ENCODE measurements at places on chromosomes 13 and 19.
A peak's percentile ranks its signal among the peaks of the same experiment; 100 is the strongest.

DNA sequence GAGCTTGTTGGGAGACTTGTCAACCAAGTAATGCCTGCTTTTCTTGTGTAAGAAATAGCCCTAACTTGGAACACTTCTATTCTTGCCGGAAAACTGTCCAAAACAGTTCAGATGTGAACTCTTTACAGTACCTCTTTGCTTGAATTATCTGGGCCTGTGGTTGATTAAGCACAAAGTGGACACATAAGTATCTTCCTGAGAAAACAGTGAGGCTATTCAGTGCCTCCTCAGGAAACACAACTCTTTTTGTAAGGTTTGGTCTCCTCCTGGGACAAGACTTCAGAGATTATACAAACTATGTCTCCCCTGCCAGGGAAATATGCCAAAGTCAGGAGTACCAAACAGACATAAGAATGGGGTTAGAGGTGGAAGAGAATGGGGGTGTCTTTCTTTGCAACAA lies 127.7 kb downstream of the LACC1 start:
- no peak for DNase-seq

- DNase-seq, result no peak
Observed at GRCh38 chr19:6772866-6773322, 386 bp downstream of the VAV1 start.

GRCh38 chr19:42201489-42202289 lies 15.8 kb downstream of the DEDD2 start:
- DNase-seq, result peak; percentile 24

DNA sequence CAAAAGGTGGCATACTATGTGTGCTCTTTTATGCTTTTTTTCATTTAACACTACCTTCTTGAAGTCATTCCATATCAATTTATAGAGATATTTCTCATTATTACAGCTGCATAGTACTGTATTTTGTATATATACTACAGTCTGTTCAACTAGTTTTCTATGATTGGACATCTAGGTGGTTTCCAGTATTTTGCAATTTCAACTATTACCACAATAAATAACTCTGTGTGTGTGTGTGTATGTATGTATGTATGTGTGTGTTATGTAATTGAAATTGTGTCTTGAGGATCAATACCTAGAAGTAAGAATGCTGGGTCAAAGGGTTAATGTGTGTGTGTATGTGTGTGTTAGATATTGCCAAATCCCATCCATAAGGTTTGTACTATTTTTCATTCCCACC lies 7.0 kb downstream of the LPAR6 start:
- no peak for DNase-seq

DNA sequence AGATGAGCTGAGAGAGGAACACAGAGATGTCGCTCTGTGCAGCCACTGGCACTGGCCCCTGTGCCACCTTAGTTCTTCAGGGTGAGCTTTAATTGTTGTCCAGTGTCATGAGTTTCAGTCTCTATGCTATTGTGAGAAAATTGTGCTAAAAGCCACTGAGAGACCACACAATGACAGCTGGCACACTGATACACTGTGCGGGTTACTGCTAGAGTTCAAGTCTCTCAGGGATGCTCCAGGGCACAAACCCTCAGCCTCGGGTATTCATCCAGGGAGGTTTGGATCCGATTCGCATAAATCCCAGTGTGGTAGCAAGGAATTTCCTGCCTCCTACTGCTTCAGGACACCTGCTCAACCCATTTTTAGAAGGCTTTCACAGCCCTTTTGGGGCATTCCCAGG lies 68.1 kb upstream of the EDNRB start:
- DNase-seq, result no peak

DNA sequence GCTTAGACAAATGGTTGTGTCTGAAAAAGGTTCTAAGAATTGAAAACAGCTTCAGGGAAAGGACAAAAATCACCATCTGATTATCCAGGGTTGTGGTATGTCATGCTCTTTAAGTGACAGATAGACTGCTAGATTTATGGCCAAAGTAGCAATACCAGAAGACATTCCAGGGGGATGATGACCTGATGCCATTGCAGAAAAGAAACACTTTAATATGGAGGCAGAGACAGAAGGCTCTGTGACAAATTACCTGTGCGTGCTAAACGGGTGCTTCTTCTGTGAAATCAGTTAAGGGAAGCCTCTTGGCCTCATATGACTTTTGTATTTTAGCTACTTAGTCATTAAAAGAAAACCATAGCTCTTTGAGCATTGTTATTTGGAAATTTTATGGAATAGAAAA lies 144.3 kb upstream of the RNF113B start:
- no peak for DNase-seq

- DNase-seq, result no peak
Observed at GRCh38 chr13:30877335-30877734, 28.7 kb upstream of the MEDAG start.

- DNase-seq, result no peak
Observed at GRCh38 chr13:41291246-41291645, 19.8 kb upstream of the NAA16 start.

GRCh38 chr13:101536079-101536478 lies 83.6 kb downstream of the ITGBL1 start:
- no peak for DNase-seq

DNA sequence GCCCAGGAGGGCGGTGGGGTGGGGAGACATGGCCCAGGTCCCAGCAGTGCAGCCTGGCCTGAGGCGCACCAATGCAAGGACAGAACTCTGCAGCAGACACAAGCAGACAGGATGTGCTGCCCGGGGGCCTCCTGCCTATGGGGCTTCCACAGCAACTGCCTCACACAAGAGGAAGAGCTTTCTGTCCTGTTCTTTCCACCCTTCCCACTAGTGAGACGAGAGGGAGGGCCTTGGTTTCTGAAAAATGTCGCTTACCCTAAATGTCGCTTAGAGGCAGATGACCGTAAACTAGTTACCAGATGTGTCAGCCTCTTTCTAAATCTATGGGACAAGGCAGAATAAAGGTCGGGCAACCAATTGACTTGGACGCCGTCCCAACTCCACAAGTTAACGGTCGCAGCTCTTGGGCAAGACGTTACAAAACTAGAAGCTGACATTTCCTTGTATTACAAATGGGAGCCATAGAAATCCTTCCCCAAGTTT lies at the start of gene LAIR1:
TSS of gene LAIR1 (minus strand) at position 157 of the 483 bp plus-strand sequence. CDS start at position 30, 127 bp downstream.
- DNase-seq, result peak; percentile 55

DNA sequence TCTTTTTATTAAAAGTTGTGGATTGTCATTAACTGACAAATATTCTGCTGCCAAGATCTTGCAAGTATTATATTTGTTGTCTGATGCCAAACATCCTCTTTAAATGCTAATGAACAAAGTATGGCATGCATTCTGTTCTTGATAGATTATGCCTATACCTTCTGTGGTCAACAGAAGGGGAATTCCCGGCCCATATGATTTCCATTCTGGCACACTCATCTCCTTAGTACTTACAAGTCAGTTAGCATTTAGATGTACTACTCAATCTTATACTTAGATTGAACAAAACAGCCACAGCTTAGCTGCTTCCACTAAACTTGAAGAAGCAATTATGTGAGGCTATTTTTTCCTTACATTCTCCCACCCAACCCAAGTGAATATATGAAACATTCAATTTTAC lies 246.1 kb upstream of the DACH1 start:
- no peak for DNase-seq

DNA sequence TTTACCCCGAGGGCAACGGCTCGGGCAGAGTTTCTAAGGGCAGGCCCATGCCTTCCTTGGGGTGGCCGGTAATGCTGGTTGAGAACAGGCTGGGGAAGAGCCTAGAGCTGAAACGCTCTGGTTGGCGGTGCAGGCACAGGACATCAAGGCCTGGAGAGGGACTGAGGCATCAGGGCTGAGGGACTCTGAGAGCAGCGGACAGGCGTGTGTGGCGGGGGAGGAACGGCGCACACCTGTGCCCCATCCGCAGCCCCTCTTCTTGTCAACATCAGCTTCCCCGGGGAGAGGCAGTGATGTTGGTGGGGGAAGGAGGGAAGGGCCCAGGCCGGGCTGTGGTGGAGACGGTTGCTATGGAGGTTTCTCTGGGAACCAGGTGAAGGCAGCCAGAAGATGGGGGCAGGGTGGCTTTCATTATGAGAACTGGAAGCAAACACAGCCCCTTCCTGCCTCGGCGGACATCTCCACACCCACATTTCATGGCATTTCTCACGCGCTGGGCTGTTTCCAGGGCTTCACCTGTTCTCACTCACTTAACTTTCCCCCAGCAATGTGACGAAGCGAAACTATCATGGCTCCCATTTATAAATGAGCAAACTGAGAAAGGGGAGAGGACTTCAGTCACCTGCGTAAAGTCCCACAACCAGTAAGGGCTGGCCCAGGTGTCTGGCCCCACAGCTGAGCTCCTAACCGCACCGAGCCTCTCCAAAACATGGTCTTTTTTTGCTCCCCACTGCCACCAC lies 8.2 kb upstream of the ATF5 start:
- no peak for DNase-seq
